Activated naive CD4-positive, alpha-beta T cell treated with Interleukin-2 at 50 U/mL for 16 hours (primary cell): ENCODE measurements at places on chromosomes 7 and 10.

- no peak for DNase-seq
Measured at GRCh38 chr7:140689199-140690152, 7.0 kb upstream of the NDUFB2 start.

GRCh38 chr7:50085344-50085743 lies 7.7 kb downstream of the ZPBP start:
- DNase-seq: no peak

GRCh38 chr7:1692515-1693418 lies 22.7 kb downstream of the ELFN1 start:
- DNase-seq: no peak

DNA sequence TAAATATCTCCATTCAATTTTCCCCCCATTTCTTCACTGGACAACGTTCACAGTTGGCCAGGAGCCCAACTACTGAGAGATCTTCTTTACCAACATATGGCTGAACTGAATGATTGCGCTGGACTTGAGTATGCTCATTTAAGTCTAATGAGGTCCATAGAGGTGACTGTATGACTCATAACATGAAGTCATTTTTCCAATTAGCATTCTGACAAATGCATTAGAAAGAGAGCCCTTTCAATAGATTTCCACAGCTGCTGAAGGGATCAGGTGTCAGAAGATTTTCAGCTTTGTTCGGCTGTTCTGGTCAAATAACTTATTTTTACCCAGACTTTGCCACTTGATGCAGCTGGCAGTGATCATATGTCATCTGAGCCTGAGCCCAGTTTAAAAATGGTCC lies 438.0 kb downstream of the ETV1 start:
- no peak for DNase-seq

- no peak for DNase-seq
Measured at GRCh38 chr7:29929018-29929807, 60.4 kb downstream of the SCRN1 start.

DNA sequence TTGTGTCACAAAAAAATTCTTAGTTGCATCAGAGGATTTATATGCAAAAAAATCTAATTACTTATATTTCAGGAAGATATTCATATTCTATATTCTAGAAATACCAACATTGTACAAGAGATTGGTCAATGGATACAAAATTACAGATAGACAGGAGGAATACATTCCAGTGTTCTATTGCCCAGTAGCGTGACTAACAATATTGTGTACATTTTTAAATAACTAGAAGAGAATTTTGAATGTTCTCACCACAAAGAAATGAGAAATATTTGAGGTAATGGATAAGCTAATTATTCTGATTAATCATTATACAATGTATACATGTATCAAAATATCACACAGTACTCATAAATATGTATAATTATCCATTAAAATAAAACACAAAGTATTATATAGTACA lies 253.3 kb downstream of the IPMK start:
- no peak for DNase-seq

GRCh38 chr7:133434246-133434865 lies 181.5 kb downstream of the EXOC4 start:
- DNase-seq: no peak

- no peak for DNase-seq
Measured at GRCh38 chr7:22610951-22611757, 111.2 kb upstream of the STEAP1B start.

- no peak for DNase-seq
Measured at GRCh38 chr10:78844960-78845607, 223.7 kb upstream of the ZMIZ1 start.

- no peak for DNase-seq
Measured at GRCh38 chr10:60362461-60362860, 27.2 kb downstream of the ANK3 start.

DNA sequence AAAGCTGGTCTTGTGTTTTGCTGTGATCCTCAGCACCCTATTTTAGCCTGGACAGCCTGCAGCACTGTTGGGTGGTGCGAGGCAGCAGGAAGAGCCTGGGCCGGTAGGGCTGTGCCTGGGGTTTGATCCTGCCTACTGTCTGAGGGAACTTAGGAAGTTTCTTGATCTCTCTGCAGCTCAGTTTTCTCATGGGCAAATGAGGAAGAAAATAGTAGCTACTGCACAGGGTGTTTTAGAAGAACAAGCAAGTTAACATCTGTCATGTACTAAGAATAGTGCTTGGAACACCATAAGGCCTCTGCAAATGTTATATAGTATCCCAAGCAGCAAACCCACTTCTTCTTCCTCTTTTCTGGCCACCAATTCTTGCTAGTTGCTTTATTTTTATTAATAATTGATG lies 12.0 kb upstream of the AGR2 start:
- no peak for DNase-seq

DNA sequence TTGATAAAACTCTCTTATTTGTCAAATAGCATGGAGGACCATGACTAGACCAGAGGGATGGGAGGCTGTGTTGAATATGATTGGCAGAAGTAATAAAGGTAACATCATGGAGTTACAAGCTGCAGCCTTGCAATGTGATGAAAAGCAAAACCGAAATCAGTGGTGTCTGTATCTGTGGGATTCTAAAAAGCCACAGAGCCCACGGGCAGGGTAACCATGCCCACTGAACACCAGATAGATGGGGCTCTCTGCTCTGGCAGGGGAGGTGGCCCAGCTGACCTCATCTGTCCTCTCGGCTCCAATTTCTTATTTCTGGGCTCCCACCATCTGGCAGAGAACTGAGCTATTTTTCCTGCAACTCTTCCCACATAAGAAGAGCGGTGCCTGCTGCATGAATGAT lies 1072.2 kb downstream of the GATA3 start:
- DNase-seq: no peak

DNA sequence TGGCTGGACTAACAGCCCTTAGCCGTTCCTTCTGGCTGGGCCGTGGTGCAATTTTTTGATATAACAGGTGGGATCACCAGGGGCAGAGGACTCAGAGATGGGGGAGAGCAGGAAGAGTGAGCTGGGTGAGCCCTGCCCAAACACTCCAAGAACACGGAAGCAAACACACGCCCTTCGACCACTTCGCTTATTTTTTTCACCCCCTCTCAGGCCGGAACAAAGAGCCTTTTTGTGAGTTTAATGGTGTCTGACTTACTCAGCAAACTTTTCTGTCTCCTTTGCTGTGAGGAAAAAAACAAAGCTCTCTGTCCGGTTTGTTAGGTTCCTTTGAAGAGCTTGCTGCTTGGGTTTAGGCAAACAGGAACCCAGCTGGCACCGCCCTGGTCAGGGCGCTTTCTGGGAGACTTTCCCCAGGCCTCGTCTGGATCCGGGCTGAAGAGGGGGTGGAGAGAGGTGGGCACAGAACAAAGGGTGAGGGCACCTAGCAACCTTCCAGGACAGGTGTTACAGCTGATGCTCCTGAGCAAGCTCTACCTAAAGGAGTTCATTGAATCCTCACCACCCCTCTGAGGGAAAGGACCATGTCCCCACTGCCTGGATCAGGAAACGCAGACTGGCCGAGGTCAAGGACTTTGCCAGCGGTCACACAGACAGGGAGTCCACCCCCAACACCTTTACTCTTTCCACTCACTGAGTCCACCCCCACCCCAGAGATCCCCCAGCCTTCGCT lies 23.3 kb downstream of the CALML3 start:
- DNase-seq: no peak

GRCh38 chr7:141956084-141956483 lies 9.3 kb upstream of the CLEC5A start:
- no peak for DNase-seq

DNA sequence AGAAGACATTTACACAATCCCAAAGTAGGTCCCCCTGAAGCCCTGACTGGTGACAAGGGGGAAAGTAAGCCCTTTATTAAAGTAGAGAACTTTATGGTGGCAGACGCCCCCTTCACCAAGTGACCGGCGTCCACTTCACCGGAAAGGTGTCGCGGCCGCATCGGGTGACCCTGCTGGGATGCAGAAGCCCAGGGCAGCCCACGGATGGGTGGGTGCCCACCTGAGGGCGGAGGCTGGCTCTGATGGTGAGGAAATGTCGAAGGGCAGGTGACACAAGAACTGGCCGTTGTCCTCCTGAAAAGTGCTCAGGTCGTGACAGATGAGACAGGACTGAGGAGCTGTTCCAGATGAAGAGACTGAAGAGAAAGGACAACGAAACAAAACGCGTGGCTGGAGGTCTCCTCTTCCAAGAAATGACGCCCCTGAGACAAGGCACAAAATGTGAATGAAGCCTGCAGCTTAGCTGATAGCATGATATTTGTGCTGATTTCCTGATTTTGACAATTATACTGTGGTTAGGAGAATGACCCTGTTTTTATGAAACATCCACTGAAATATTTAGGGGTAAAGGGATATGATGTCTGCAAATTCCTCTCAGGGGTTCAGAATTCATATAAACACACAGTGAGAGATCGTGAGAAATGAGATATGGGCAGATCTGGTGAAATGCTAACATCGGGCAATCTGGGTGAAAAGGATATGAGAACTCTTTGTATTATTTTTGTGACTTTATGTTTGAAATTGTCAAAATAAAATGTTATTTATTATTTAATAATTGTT lies 123.9 kb downstream of the PRKAG2 start:
- no peak for DNase-seq

DNA sequence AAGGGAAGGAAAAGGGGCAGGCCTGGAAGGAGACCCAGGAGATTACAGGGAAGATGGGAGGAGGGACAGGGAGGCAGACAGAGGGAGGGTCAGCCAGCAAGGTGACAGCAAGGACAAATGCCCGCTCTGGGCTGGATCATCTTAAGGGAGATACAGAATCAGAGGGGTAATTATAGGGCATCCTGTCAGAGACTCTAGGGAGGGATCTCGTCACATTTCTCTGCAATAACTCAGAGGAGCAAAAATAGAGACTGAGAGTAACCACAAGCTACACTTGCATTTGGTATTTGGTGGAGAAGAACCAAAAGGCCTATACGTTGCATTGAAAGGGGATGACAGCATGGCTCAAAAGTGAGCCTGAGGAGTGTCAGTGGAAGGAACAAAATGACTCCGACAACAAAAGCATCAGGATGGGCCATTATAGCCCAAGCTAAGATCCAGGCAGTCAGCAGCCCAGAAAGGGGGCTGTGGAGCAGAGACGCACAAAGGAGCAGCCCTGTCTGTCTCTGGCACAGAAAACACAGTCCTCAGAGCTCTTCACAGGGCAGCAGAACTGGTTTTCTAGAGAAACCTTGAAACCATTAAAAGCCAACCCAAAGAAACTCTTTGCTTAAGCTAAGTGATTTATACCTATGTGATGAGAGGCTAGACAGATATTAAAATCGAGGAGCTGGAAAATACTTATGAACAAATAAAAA lies 430.2 kb upstream of the VSTM2A start:
- no peak for DNase-seq

DNA sequence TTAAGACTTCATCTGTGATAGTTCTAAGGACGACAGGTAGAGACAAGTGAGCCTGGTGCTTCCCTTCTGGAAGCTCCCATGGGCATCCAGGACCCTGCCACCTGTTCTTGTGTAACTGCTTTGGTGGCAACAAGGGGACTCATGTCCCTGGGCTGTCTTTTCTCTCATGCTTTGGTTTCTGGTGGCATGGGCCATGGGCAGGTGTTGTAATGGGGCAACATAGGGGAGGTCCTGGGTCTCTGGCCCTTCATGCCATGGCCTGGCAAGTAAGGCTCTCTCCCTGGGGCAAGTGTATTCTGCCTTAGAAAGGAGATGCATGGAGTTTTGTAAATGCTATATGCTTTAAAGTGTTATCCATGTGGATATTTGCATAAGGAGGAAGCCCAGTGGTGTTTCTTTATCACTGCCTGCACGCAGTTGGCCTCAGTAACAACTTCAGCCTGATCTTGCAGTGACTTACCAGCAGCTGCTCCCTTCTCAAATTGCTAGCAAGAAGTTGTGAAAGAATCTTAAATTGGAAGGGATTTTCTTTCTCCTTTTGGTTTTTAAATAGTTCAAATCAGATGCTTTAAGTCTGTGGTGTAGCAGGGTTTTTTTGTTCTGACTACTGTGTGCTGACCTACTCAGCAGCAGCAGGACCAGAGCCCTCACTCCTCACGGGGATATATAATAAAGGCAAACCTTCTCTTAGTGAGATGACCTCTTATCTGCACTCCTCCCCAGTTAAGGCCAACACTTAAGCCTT lies 39.9 kb downstream of the OGDH start:
- no peak for DNase-seq

GRCh38 chr10:122421742-122422141 lies 32.7 kb upstream of the ARMS2 start:
- DNase-seq: no peak

GRCh38 chr10:19845503-19846368 lies 29.5 kb downstream of the PLXDC2 start:
- no peak for DNase-seq

GRCh38 chr7:157485361-157485831 lies 148.6 kb downstream of the DNAJB6 start:
- DNase-seq: no peak
